ENCODE measurements at places on chromosomes 6 and 20. TPM values are rescaled to one million over a fixed set of nuclear protein-coding genes. Genes with fewer than 3 reads are reported as not detected.

DNA sequence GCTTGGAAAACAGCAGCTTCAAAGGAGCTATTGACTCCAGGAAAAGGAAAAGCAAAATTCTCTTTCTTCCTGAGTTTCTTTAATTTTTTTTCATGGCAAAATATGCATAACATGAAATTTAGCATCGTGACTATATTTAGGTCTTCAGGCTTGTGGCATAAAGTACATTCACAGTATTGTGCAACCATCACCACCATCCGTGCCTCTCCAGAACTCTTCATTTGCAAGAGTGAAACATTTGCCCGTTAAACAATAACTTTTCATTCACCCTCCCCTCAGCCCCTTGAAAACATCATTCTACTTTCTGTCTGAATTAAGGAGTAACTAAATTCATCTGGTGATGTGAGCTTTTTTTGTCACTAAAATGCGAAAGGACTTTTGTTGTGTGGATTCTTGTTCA is 251.7 kb downstream of the PHACTR1 start:
- DNase-seq, result no peak

DNA sequence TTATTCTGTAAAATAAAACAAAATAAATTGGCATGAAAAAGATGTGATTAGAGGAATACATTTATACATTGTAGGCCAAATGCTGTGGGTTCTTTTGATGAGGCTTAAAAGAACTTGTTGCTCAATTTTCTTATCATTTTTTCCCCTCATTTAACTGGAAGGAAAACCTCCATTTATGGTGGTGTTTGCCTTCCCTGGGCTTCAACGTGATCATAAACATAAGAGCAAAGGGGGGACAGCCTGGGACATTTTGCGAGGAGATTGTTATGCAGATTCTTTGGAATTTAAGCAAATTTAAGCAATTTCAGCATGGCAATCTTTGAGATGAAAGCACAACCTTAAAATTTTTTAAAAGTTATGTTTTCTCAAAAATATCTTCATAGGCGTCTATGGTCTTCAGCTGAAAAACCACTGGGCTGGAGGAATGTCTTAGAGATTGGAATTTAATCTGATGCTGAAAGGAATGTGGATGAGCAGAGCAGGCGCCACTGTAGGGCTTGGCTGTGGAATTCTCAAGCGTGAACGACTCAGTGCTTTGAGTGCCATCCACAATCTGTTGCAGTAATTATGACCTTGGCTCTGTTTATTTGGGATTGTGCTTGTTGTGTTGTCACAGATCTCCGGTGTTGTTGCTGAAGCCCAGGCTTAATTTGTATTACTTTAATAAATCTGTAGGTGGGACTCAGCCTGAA is 149.4 kb upstream of the MLIP start:
- no peak for DNase-seq

DNA sequence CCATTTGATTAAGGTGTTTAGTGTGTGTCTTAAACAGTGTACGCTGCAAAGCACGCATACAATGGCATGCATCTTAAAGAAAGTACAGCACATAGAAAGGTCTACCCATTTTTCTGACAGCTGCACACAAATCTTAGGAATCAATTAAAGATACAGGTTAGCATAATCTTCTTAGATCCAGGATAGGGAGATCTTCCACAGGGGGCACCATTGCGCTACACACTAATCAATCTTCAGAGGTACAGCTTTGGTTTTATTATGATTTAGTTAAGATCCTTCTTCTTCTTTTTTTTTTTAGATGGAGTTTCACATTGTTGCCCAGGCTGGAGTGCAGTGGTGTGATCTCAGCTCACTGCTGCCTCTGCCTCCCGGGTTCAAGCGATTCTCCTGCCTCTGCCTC is 63.7 kb upstream of the BEND3 start:
- no peak for DNase-seq

- DNase-seq, result no peak
Observed at GRCh38 chr6:84218091-84218490, 9.4 kb downstream of the CEP162 start.

- no peak for DNase-seq
Observed at GRCh38 chr20:63070301-63070625, 63.5 kb upstream of the BHLHE23 start.

GRCh38 chr20:35578469-35578868 is 36.6 kb downstream of the ERGIC3 start:
- DNase-seq, result no peak

GRCh38 chr6:38432479-38432878 is 207.2 kb downstream of the BTBD9 start:
- no peak for DNase-seq

DNA sequence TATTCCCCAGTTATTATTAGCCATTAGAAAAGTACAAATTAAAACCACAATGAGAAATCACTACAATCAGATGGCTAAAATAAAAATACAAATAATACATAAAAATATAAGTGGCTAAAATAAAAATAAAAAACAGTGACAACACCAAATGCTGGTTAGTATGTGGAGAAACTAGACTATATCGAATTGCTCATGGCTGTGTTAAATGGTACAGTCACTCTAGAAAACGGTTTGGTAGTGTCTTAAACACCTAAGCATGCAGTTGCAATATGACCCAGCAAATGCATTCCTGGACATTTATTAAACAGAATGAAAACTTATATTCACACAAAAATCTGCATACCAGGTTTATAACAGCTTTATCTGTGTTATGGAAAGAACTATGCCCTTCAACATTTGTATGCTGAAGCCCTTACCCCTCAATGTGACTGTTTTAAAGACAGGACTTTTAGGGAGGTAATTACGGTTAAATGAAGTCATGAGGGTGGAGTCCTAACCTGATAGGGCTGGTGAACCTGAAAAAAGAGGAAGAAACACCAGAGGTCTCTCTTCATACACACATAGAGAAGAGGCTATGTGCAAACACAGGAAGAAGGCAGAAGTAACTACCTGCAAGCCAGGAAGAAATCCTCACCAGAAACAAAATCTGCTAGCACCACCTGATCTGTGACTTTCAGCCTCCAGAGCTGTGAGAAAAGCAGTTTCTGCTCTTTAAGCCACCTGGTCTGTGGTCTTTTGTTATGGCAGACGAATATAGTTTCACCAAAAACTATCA is 84.9 kb downstream of the ASCC3 start:
- no peak for DNase-seq

GRCh38 chr20:61099806-61100205 is 152.3 kb upstream of the CDH4 start:
- DNase-seq, result peak; percentile 7

DNA sequence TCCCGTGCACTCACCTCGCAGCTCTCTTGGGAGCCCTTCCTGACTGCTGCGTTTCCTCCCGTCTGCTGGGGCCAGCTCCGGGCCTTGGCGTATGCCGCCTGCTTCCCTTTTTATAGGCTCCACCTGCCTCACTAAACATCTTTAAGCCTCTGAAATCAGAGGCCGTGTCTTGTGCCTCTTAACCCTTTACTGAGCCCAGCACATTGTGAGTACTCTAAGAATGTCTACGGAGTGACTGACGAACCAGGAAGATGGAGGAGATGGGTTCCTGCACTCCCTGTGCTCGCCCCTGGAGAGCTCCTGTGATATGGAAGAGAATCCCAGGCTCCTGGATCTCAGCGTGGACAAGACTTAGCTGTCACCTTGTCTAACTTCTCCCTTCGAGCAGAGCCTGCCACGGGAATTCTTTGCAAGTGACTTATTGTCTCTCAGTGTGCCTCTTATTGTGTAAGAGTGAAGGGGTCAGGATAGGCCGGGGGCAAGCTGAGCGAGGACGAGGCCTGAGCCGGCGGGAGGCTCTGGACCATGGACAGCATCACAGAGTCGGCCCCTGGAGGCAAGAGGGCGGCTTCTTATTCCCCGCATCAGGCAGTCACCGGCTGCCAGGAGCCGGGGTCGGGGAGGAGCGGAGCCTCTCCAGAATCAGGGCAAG is 70.9 kb upstream of the CCDC167 start:
- DNase-seq, result no peak

DNA sequence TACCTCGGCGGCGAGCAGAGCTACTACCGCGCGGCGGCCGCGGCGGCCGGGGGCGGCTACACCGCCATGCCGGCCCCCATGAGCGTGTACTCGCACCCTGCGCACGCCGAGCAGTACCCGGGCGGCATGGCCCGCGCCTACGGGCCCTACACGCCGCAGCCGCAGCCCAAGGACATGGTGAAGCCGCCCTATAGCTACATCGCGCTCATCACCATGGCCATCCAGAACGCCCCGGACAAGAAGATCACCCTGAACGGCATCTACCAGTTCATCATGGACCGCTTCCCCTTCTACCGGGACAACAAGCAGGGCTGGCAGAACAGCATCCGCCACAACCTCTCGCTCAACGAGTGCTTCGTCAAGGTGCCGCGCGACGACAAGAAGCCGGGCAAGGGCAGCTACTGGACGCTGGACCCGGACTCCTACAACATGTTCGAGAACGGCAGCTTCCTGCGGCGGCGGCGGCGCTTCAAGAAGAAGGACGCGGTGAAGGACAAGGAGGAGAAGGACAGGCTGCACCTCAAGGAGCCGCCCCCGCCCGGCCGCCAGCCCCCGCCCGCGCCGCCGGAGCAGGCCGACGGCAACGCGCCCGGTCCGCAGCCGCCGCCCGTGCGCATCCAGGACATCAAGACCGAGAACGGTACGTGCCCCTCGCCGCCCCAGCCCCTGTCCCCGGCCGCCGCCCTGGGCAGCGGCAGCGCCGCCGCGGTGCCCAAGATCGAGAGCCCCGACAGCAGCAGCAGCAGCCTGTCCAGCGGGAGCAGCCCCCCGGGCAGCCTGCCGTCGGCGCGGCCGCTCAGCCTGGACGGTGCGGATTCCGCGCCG is 994 bp downstream of the FOXC1 start:
- no peak for DNase-seq

DNA sequence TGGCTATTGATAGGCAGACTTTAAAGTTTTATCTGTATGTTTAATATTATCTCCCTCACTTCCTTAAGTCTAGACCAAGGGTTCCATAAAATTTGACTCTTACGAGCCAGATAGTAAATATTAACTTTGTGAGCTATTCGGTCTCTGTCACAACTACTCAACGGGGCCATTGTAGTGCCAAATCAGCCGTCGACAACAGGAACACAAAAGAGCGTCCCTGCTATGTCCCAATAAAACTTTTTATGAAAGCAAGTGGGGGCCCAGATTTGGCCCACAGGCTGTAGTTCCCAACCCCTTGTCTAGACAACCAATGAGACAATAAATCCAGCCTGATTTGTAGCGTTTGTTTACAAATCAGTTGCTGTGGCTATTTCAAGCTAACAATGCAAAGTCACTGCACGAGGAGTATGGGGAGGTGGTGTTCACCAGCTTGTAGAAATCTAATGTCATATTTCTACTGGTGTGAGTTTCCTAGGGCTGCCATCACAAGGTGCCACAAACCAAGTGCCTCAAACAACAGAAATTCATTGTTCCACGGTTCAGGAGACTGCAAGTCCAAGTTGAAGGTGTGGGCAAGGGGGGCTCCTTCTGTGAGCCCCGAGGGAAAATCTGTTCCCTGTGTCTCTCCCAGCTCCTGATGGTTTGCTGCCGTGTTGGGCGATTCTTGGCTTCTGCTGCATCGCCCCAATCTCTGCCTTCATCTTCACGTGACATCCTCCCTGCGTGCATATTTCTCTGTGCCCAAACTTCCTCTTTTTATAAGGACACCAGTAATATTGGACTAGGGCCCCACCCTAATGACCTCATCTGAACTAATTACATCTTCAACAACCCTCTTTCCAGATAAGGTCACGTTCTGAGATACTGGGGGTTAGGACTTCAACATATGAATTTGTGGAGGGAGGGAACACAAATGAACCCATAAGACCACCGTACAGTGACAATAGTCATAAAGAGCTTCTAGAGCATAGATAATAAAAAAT is 356.0 kb upstream of the JARID2 start:
- peak; percentile 74 for DNase-seq

RIMS4 gene
- polyA plus RNA-seq, result 0.14 TPM

FAM83C gene
- polyA plus RNA-seq, result 0.18 TPM

RSPH9 gene
- 0.60 TPM for polyA plus RNA-seq

SLC4A11 gene
- 1.8 TPM for polyA plus RNA-seq

UNC5CL gene
- polyA plus RNA-seq, result 0.87 TPM

CD40 gene
- 21.3 TPM for polyA plus RNA-seq

ZSCAN23 gene
- 3.5 TPM for polyA plus RNA-seq

FAM217A gene
- not detected for polyA plus RNA-seq

NKAIN4 gene
- 0.23 TPM for polyA plus RNA-seq
